ENCODE measurements at places on chromosomes 16 and 17.

DNA sequence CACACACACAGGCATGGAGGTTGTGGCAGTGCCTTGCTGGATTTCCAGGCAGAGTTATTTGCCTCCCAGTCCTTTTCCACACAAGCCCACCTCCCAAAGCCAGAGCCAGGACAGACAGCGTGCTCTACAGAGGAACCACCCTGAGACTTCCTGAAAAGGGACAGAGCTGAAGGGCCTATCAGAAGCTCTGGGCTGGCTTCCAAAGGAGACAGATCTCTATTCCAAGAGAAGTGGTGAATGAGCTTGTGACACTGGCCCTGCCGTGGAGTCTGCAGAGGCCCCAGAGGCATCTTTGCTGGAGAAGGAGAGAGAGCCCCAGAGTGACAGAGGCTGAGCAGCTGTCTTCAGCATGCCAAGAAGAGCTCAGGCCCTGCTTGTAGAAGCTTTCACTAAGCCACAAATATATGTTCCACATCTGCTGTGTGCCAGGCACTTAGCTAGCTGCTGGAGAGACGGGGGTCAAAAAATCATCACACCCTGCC is 8.3 kb upstream of the LPCAT2 start:
- peak; percentile 10 for DNase-seq

GRCh38 chr17:28427371-28427770 is 21.4 kb upstream of the SLC46A1 start:
- DNase-seq = no peak

- no peak for DNase-seq
Observed at GRCh38 chr17:4576729-4577322, 7.5 kb upstream of the SMTNL2 start.

DNA sequence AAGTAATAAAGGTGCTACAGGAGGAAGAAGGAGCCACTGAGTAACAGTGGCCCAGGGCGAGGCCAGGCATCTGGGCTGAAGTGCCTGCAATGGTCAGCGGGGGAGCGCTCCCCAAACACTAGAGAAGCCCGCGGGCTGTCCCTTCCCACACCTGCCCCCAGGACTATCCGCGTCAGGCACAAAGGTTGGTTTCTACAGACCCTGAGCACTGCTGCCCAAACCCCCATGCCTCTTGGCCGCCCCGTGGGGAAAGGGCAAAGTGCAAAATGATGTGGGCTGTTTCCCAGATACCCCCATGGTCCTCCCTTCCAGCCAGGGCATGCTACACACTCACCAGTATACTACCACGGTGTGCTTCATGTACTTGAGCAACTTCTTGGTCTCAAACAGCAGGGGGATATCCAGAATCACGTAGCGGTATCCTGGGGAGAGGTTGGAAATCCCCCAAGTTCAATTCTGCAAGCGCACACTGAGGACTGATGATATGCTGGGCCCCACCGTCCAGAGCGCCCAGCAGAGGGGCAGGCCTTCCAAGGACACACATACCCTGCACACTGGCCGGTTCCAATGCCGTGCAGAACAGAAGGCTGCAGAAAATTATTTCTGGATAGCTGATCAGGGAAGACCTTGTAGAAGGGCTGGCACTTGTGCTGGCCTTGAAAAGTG is 21.5 kb downstream of the DCAKD start:
- no peak for DNase-seq

GRCh38 chr16:78211020-78211599 is 111.7 kb downstream of the WWOX start:
- DNase-seq = no peak

GRCh38 chr17:31171701-31172100 is 76.9 kb downstream of the NF1 start:
- no peak for DNase-seq

GRCh38 chr17:82846061-82846691 is 6.4 kb upstream of the ZNF750 start:
- DNase-seq = no peak

DNA sequence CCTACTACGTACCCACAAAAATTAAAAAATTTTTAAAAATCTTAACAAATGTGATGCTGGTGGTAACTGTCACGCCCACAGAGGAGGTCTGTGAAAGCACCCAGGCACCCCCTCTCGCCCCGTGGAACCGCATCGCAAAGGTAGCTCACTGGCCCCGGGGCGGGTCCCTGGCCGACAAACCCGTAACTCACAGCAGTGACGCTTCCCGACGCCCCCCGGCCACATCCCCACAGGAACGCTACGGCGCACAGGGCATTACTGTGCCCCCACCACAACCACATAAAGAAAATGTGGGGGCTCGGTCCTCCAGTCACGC is 366 bp downstream of the ANKS3 start:
- no peak for DNase-seq

- DNase-seq = no peak
Observed at GRCh38 chr16:84039696-84040095, 2.9 kb downstream of the SLC38A8 start.

Data from DMS79 treated with DMSO at 0.1 percent for 48 hours (cell line).